Brain microvascular endothelial cell (primary cell): ENCODE measurements at places on chromosomes 4 and X.

- DNase-seq, result no peak
These were observed 13.2 kb upstream of the MAN2B2 start for GRCh38 chr4:6561706-6562371.

DNA sequence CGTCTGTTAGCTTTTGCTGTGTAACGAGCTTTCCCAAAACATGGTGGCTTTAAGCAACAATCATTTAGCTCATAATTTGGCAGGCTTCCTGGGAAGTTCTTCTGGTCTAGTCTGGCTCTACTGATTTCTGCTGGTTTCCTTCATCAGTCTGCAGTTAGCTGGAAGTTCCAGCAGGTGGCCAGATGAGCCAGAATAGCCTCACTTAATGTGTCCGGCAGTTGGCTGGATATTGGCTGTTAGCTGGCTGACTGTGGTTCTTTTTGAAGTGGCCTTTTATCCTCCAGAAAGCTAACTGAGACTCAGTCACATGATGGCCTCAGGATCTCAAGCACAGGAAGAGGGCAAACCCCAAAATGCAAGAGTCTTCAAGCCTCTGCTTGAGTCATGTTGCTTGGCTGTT lies 34.9 kb downstream of the FTHL17 start:
- DNase-seq, result peak; percentile 60

DNA sequence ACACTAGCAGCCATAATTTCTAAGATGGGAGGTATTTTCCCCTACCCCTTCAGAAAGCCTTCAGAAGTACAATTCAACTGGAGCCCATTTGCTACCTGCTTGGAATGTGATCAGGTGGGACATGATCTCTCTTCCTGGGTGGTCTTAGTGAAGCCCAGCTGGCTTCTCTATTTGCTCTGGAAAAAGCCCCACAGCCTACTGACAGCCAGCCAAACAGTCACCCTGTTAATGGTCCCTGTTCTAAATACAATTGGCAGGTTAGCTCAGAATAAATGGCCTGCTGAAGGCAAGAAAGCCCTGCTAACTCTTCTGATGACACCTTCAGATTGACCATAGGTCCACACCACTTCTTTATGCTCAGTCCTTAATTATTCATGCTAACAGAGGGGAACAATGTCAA lies 39.9 kb downstream of the HS6ST2 start:
- no peak for DNase-seq

DNA sequence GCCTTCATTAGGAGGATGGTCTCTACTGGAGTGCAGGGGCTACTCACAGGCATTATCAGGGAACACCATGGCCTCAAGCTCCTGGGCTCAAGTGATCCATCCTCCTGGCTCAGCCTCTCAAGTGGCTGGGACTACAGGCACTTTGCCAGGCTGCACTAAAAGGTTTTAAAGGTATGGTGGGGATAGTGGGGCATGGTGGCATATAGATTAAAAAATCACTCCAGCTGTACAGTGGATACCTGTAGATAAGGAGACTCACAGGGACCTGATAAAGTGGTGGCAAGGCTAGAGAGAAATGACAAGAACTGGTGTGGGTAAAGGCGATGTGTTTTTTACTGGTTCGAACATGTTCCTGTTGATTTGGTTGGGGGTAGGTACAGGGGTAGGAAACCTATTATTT lies 5.9 kb downstream of the ZAR1 start:
- no peak for DNase-seq

GRCh38 chrX:38837389-38837788 lies 36.1 kb downstream of the MID1IP1 start:
- DNase-seq, result no peak

GRCh38 chrX:7068939-7069367 lies 78.6 kb upstream of the STS start:
- peak; percentile 67 for DNase-seq

DNA sequence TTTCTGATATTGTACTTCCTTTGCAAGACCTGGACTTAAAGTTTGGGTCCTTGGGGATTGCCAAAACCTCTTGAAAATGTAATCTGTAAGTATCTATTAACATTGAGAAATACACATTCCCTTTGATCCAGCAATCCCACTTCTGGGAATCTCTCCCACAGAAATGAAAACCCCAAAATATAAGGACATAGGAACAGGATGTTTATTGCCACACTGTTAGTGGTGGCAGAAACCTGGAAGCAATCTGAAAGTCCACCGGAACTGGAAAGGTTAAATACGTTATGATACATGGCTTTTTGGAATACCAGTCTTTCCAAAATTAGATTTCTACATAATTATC lies 71.2 kb upstream of the STX18 start:
- DNase-seq, result no peak

- DNase-seq, result no peak
These were observed 567.1 kb downstream of the IL15 start for GRCh38 chr4:142203505-142203904.

GRCh38 chrX:24153178-24153795 lies 3.8 kb downstream of the ZFX start:
- DNase-seq, result no peak

GRCh38 chr4:53194727-53195126 lies 171.1 kb downstream of the SCFD2 start:
- no peak for DNase-seq

GRCh38 chr4:141158219-141158618 lies 24.9 kb upstream of the RNF150 start:
- no peak for DNase-seq

GRCh38 chrX:51641421-51642021 lies 22.8 kb upstream of the CENPVL3 start:
- DNase-seq, result peak; percentile 32

GRCh38 chrX:38804432-38804681 lies 3.1 kb downstream of the MID1IP1 start:
- no peak for DNase-seq

- no peak for DNase-seq
These were observed 72.0 kb upstream of the MSX1 start for GRCh38 chr4:4787421-4787820.

GRCh38 chrX:9442056-9442455 lies 22.8 kb upstream of the TBL1X start:
- DNase-seq, result no peak

GRCh38 chr4:95066050-95066449 lies 308.3 kb downstream of the BMPR1B start:
- DNase-seq, result no peak

DNA sequence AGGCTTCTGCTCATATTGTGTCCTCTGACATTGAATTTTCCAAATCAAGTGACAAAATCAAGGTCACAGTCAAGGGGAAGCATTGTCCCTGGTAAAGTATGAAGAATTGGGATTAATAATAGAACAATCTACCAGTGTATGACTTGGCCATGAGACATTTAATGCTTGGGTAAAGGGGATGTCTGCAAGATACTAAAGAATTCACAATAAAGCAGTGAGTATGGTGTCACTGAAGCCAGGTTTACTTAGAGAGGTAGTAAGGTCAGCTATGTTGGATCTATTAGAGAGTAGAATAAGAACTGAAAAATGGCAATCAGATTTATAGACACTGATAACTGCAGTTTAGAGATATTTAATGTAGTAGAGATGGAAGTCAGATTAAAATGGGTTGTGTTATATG lies 349.2 kb downstream of the BMPR1B start:
- DNase-seq, result no peak
